ENCODE measurements at places on chromosomes 6 and 20.

DNA sequence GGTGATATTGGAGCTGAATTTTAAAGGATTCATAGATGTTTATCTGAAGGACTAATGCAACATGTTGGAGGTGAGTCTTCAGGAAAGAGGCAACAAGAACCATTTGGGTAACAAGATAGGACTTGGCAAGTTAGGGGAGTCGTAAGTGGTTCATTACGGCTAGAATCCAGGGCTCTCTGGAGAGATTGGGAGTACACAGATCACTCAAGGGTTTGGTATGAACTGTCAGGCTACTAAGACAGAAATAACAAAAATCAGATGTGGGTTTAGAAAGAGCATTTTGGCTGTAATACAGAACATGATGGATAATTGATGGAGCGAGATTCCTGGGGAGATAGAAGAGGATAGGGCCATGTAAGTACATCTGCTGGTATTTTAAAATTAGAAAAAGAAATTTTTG lies 86.3 kb upstream of the ESR1 start:
- DNase-seq, result no peak

DNA sequence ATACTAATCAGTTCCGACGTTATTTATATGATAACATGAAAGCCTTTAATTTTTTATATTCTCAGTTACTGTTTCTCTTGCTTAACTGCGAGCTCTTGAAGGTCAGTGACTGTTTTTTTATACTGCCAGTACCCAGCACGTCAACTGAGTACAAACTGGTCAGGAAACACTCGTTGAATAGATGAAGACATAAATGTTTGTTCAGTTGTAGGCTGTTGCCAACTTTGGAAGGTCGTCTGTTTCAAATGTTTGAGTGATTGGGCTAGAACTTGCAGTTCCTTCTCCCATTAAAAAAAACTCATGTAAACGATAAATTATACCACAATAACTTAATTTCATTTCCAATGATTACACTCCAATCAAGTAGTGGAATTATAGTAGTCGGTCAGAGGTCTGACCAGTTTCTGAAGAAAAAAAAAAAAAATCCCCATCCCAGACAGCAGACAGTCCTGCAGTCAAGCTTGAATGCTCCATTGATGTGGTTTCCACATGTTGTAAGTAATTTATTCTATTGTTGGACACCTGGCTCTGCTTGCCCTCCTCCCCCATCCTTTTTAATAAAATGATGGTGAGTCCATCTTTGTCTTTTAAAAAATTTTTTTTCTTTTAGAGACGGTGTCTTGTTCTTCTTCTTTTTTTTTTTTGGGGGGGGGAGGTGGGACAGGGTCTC lies 81.1 kb downstream of the SASH1 start:
- DNase-seq, result no peak

- DNase-seq, result no peak
Observed at GRCh38 chr6:3418496-3419060, 38.3 kb downstream of the SLC22A23 start.

DNA sequence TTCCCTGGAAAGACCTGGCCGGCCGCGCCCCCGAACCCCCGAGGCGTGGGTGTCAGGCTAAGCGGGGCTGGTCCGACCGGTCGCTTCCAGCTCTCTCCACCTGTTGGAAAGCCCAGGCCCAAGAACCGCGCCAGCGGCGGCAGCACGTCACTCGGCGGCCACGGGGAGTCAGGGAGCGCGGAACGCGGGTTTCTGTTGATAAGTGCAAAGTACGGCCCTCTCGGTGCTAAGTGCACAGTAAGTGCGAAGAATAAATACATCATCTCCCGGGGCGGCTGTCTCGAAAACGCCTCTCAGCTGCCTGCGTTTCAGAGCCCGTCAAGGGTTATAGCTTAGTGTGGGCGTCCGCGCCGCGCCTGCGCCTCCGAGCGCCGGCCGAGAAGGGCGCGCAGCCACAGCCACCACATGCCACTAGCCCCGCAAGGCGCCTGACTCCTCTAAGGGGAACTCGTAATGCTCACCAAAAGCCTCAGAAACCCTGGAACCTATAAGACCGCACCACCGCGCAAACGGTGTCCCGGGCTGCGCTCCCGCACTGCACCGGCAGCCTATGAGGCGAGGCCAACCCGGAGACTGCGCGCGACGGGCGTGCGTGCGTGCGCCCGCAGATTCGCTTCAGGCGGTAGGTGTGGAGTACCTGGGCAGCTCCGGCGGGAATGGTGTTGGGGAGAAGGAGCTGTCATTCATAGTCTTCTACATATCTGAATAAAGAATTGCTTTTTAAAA lies 9.2 kb upstream of the TBX18 start:
- no peak for DNase-seq

DNA sequence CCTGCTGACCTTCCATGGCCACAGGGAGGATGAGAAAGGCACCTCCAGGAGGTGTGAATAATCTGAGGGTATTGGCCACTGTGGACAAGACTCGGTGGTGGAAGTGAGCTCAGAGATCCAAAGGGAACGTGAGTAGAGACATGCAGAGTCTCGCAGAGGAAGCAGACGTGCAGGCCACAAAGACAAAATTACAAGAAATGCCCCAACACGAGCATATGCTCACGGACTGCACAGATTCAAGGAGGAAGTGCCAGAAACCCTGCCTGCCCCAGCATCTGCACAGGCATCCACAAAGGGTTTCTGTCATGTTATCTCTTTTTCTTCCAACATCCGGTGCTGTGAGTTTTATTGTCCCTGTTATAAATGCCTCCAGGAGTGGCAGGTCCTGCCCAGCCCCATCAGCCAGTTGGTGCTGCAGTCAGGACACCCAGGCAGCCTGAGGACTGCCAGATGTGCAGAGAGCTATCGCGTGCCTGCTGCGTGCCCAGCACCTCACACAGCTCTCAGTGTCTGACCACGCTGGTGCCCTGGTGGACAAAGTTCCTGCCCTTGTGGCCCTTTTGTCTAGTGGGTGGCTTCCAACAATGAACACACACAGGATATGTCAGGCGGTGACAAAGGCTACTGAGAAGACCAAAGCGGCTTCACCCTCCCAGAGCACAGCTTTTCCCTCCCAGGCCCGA lies 34.0 kb upstream of the FANCE start:
- DNase-seq, result peak; percentile 21

GRCh38 chr6:138222901-138223546 lies 4.7 kb upstream of the PBOV1 start:
- no peak for DNase-seq

All from muscle of back (tissue), 13 donors.